Aorta (tissue), 5 donors: ENCODE measurements at places on chromosomes 4 and X. TPM values are rescaled to one million over a fixed set of nuclear protein-coding genes. Genes with fewer than 3 reads are reported as not detected.

The FGB gene
- not detected for total RNA-seq

The IL2RG gene
- total RNA-seq = 4.4 TPM

The SMIM31 gene
- total RNA-seq = not detected

The TEX13B gene
- not detected for total RNA-seq

DNA sequence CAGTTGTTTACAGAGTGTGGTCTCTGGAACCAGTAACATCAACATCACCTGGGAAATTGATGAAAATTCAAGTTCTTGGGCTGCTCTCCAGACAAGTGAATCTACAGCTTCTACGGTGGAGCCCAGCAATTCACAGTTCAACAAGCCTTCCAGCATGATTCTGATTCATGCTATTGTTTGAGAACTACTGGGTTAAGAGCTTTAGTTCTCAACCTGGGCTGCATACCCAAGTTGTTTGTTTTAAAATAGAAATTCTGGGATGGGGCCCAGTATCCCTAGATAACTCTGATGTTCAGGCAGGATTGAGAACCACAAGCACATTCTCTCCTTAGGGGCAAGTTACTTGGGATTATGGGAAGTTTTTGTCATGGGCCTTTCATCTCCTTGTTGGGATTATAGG, 37.9 kb upstream of the PGK1 start:
- DNase-seq = no peak

DNA sequence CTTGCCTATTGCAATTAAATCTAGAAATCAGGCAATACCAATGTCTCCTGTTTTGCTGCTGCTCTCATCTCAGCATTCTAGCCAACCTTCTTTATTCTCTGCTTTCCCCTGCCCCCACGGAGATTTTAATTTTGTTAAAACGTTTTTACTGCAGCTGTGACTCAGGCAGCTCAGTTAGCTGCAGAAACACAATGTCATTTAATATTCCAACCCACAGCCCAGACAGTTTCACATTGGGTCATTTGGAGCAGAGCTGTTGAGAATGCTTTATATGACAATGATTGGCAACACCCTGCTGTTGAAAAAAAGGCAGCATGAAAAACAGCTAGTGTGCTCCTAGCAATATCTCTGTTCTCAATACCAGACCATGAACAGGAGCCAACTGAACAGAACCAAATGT, 12.6 kb upstream of the SLC10A4 start:
- no peak for DNase-seq

GRCh38 chrX:106159861-106160282, 8.2 kb upstream of the PWWP3B start:
- no peak for DNase-seq

DNA sequence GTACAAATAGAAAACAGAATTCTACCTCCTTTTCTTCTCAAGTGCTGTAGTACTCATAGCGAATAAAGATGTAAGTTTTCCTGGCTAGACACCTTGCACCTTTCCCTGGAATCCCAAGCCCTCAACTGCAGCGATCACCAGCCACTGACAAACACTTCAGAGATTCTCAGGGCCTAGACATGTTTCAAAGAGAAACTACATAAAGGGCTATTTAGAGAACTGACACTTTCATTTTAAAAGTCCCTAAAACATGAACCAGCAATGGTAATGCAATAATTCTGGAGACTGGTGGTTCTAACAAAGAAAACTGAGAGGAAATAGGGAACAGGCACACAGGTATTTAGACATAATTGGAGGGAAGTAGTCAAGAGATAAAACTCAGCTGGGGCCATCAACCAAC, 35.7 kb downstream of the FANCB start:
- DNase-seq = no peak

GRCh38 chr4:153154007-153154975, 50.0 kb upstream of the TRIM2 start:
- no peak for DNase-seq

DNA sequence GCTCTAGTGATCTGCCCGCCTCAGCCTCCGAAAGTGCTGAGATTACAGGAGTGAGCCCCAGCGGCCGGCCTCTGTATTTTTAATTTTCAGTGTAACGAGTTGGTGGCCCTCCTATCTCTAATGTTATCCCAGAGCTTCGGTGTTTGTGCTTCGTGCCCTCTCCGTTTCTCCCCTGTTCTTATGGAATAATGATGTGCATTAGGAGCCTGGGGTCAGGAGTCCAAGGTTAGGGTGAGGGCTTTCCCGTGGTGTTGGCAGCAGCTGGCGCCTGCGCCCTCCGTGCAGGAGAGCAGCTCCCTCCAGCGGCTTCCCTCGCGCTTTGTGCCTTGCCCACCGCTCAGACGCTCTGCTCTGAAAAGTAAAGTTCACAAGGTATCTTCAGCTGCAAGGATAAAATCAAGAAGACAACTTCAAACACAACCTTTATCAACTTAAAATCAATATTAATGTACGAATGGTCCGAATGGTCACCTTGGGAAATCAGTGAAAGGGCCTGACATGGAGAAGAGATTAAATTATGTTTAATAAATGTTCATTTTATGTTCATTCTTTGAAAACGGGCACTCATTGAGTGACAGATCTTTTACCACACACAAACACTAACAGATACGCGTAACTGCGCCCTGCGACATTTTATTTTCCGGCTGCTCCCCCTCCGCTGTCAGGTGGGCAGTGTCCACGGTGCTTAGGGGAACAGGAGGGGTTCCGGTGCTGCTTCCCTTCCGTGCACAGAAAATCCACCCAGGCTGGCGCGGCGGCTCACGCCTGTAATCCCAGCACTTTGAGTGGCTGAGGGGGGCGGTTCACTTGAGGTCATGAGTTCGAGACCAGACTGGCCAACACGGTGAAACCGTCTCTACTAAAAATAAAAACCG, 62.4 kb downstream of the TRAPPC11 start:
- peak; percentile 84 for DNase-seq

DNA sequence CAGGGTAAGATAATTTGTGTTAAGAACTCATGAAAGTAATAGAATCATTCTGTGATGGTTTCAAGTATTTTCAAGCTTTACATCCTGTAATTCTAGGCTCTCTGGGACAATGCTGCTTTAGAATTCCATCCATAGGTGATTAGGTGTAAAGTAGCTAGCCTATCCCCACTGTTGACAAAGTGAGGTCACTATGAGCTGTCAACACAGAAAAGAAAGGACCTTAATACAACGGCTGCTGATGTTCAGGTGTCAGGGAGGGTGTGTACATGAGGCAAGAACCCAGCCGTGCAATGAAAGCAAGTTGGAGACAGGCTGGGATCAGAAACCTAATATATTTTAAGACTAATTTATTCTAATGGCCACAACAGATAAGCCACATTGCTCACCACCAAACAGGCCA, 36.8 kb upstream of the SH3RF1 start:
- no peak for DNase-seq

DNA sequence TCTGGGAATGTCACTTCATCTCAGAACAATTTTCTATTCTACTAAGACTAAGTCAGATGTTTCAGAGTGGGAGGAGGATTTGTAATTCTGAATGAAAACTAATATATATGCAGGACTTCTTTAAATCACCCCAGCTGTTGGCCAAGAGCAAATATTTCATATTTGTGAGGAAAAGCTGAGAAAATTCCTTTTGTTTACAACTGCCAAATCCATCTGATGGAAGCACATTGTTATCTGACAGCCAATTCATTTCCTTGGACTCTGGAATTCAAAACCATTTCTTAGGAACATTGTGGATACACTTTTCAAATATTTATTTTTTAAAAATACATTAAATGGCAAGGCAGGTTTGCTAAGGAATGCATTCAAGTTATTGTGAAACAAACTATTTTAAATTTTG, 8.0 kb downstream of the SLIT2 start:
- no peak for DNase-seq

GRCh38 chrX:65644621-65645289, 22.7 kb upstream of the MSN start:
- DNase-seq = peak; percentile 93

- no peak for DNase-seq
Measured at GRCh38 chr4:174870311-174870710, 41.3 kb upstream of the GLRA3 start.

DNA sequence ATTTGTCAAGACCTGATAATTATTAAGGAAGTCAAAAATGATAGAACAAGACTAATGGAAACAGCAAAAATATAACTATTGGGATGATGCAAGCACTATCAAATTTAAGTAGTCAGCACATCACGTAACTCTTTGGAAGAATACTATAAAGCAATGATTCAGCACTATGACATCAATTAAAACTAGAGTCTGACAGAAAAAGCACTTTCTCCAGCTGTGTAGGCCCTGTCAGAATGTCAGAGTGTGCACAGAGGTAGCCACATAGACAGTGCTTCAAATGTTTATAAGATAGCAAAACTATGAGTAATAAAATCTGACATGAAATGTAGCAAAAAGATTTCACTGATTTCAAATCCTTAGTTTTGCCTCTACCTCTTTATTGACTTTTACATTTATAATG, 1226.6 kb upstream of the ADGRL3 start:
- no peak for DNase-seq

GRCh38 chrX:131841496-131842437, 181.3 kb upstream of the STK26 start:
- no peak for DNase-seq

GRCh38 chrX:132692526-132692925, 203.7 kb upstream of the MBNL3 start:
- no peak for DNase-seq
